ENCODE measurements at places on chromosomes 6 and 20.

GRCh38 chr20:63084563-63084927, 77.8 kb upstream of the BHLHE23 start:
- no peak for DNase-seq

GRCh38 chr20:43940518-43941225, 26.0 kb downstream of the TOX2 start:
- DNase-seq: no peak

DNA sequence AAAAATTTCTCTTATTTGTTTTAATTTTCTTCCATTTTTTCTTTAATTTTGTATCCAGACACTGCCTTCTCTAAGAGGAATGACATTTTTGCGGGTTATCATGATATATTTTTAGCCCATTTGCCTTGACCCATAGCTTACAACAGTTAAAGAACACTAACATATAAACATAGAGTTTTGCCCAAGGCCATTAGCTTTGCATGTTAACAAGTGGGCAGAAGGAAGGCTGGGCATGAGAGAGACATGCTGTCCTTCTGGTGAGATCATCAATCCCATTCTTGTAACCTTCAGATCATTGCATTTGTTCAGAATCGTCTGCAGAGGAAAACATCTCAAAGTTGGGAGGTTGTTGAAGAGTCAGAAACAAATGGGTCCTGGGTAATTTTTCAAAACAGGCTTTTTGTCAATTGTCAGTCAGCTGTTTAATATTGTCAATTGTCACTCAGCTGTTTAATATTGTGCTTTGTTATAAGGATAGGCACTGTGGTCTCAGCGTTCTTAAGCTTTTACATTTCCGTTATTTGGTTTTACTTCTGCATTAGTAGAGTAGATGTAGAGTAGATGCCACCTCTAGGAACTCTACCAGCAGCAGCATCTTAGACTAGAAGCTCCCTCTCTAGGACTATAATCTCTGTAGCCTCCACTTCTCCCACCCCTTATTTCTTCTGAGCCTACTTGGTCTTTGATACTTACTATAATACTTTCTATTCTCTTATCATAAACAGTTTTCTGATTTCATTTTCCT, 243.1 kb downstream of the ESR1 start:
- DNase-seq: no peak

DNA sequence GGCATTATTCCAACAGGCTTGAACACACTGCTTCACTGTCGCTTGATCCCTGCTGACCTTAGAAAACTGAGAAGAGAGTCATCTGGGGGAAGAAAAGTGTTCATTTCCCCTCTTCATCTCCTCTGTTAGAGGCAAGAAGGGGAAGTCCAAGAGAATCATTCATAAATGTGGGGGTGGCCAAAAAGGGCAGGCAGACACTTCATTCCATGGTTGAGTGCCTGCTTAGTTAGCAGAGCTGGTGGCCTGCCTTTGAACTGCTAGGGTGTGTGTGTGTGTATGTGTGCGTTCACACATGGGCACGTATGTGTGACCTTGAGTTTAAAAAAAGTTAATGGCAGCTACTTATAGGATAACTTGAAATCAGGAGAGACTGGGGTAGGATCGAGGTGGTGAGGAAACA, 39.4 kb upstream of the RFPL4B start:
- peak; percentile 54 for DNase-seq

DNA sequence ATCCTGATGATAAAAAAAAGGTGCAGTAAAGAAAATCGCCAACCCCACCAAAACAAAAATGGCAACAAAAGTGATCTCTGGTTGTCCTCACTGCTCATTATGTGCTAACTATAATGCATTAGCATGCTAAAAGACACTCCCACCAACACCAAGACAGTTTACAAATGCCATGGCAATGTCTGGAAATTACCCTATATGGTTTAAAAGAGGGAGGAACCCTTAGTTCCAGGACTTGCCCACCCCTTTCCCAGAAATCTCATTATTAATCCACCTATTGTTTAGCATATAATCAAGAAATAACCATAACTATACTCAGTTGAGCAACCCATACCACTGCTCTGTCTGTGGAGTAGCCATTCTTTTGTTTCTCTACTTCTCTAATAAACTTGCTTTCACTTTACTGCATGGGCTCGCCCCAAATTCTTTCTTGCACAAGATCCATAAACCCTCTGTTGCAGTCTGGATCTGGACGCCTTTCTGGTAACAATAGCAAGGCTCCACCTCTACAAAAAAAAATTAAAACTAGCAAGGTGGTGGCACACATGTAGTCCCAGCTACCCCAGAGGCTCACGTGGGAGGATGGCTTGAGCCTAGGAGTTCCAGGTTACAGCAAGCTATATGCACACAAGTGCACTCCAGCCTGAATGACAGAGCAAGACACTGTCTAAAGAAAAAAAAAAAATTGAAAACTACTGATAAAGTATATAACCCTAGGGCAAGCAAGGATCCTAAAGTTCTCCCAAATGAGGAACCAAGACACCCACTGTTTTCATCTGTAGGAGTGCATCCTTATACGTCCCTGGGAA, 278.8 kb upstream of the JARID2 start:
- DNase-seq: peak; percentile 15

DNA sequence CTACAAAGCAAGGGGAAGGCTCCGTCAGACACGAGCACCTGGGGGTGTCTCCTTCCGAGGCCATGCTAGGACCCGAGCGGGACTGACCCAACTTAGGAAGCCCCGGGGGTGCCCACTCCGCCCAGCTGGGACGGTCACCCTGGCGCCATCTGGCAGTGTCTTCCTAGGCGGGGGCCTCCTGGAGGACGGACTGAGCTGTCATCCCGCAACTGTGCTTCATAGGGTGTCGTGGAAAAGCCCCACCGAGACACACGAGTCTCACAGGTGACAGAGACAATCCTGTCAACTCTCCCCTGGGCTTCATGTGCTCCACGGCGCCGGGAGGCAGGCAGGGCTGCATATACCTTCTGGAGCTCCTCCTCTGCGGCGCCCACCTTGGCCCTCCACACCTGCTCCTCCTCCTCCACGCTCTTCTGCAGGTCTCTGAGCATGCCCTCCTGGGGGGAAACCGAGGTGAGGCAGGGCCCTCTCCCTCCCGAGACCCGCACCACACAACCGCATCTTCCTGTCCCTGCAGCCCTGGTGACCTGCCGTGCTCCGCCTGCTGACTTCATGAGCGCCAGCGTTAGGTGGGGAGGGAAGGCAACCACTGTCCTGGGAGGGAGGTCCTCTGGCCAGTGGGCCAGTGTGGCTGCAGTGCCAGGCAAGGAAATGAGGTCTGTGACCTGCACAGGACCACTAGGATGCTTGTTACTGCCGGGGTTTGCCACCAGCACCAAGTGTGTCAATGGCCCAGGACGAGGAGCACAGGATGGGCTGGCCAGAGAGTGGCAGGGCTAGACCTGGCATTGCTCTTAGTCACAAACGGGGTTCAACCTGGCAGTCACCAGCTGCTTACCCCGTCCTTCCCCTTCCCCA, 50.7 kb downstream of the DSTN start:
- no peak for DNase-seq

- peak; percentile 68 for DNase-seq
Observed at GRCh38 chr20:56427797-56428196, 15.7 kb downstream of the CASS4 start.

DNA sequence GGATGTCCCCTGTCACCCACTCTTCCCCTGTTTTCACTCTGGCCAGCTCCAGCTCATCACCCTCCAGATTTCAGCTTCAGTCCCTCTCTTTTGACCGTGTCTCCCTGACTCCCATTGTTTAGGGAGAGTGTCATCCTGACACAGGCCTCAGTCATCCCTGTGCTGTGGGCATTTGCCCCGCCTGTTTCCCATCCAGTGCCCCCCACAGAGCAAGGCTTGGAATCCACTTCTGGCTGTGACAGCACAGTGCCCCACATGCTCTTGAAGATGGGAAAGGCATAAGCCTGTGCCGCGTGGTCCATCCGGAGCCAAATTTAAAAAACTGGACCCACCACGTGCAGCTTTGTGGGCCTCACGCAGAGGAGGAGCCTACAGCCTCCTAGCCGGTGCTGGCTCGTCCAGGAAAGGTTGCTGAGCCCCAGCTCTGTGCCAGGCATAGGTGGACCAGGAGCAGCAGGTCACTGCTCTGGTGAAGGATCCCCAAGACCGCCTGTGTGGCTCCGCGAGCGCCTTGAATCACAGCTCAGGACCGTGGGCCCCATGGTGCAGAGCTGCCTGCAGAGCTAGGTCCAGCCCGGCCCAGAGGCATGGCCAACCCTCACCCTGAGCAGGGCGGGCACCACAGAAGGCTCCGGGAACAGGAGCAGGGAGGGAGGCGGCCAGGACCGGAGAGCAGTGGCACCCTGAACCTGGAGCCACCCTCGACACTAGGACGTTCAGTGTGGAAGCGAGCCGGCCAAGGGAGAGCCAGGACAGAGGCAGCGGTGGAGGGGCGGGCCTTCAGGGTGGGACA, 172.8 kb downstream of the CDH4 start:
- no peak for DNase-seq

DNA sequence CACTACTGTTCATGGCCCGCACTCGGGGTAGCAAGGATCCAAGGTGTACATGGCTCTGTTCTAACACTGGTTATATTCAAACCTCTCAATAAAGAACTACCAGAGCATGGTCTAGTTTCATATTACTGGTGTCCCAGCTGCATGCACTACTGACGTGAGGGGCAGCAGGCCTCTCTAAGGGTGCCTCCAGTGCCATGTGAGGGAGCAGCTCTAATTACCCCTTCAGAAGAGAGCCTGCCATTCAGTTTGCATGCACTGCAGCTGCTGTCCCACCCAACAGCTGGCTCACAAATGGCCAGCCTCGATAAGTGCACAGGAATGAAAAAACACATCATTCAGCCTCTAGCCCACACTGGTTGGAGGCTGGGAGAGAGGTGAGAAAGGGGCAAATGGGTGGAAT, 85.2 kb downstream of the SMLR1 start:
- no peak for DNase-seq

- DNase-seq: no peak
Observed at GRCh38 chr6:21181866-21182265, 411.7 kb upstream of the SOX4 start.

- no peak for DNase-seq
Observed at GRCh38 chr20:34042262-34042661, 48.6 kb downstream of the RALY start.

DNA sequence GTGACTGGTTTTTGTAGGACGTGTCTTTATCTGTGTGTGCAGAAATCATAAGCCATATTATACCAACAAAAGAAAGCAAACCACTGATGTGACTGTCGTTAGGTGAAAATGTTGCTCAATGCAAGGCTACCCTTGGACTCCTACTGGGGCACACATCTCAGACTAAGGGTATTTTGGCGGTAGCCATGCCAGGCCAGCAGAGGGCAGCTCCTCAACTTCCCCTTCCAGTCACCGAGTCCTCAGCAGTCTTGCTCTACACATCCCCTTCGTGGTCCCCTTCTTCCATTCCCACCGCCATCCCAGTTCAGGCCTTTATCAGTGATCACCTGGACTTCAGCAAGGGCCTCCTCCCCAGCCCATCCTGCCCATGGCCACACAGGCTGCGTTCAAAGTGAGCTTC, 113.7 kb upstream of the GGTLC1 start:
- peak; percentile 53 for DNase-seq

DNA sequence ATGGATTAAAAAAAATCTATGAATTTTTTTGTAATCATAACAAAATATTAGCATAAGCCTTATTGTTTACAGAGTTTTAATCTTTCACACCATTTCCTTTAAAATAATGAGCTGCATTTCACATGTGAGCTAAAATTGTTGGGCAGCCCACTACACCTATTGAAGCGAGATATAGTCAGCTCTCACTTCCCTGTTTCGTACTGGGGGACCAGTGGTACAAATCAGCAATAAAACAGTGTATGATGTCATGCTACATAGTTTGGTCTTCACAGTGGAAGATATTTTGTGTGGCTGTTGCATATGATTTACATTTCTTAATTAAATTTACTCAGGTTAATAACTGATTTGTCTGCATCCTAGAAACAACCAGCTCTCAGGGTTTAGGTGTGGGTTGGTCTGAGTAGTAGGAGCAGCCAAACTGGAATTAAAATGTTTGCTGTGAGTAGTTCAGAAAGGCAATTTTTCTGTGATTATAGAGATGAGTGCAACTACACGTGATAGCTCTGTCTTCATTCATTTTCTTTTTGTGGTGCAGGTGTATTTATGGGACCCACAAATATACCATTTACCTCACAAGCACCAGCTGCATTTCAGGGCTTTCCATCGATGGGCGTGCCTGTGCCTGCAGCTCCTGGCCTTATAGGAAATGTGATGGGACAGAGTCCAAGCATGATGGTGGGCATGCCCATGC, 99.3 kb downstream of the B3GAT2 start:
- no peak for DNase-seq

GRCh38 chr6:138455746-138456400, 43.4 kb downstream of the NHSL1 start:
- peak; percentile 25 for DNase-seq

DNA sequence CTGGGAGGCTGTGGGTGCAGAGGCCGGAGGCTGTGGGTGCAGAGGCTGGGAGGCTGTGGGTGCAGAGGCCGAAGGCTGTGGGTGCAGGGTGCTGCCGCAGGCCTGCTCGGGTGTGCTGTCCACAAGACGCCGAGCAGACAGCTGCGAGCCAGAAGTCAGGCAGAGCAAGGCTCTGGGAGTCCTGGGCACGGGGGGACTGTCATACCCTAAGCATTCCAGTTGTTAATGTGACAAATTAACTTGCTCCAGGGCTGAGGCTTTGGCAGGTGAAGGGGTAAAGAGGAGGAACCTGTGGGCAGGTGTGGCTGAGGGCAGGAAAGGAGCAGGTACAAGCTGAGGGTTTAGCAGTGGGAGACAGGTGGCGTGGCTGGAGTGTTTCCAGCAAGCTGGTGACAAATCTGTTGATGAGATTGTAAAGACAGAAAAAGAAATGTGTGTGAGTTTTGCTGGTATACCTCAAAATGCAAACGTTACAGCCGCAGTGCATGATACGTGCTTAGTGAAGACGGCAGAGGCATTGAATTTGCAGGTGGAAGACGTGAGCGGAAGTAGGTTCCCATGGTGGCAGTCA, 14.2 kb upstream of the ADRM1 start:
- no peak for DNase-seq

GRCh38 chr20:36919715-36920333, 31.7 kb downstream of the SAMHD1 start:
- peak; percentile 57 for DNase-seq

- no peak for DNase-seq
Observed at GRCh38 chr6:111462770-111463391, 20.1 kb downstream of the REV3L start.

- no peak for DNase-seq
Observed at GRCh38 chr6:121668259-121668658, 232.8 kb downstream of the GJA1 start.

GRCh38 chr6:44956396-44956795, 371.7 kb upstream of the RUNX2 start:
- no peak for DNase-seq

- DNase-seq: peak; percentile 87
Observed at GRCh38 chr6:6749702-6750491, 161.4 kb downstream of the LY86 start.

- DNase-seq: peak; percentile 40
Observed at GRCh38 chr6:158816803-158817727, 2.1 kb downstream of the EZR start.

DNA sequence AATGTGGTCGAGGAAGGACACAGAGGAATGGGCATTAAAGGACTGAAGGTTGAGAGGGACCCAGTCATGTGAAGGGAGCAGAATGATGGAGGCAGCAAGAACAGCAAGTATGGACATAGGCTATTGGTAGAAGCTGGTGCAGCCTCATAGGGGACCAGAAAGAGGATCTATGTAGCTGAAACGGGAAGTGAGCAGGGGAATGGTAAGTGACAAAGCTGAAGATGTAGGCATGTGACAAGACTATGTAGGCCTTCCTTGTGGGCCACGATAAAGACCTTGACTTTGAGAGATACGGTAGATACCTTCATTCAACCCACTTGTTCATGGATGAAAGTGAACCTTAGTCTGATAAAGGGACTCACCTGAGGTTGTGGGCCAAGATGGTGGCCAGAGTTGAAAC, 3.5 kb downstream of the CTNNBL1 start:
- peak; percentile 45 for DNase-seq

GRCh38 chr20:56420940-56421688, 9.1 kb downstream of the CASS4 start:
- DNase-seq: peak; percentile 14
